ENCODE measurements at places on chromosomes 2 and 18.
A peak's percentile ranks its signal among the peaks of the same experiment; 100 is the strongest.

- no peak for DNase-seq
These were observed 28.5 kb downstream of the HPCAL1 start for GRCh38 chr2:10331027-10331701.

GRCh38 chr18:36974686-36975085, 145.8 kb downstream of the KIAA1328 start:
- no peak for DNase-seq

DNA sequence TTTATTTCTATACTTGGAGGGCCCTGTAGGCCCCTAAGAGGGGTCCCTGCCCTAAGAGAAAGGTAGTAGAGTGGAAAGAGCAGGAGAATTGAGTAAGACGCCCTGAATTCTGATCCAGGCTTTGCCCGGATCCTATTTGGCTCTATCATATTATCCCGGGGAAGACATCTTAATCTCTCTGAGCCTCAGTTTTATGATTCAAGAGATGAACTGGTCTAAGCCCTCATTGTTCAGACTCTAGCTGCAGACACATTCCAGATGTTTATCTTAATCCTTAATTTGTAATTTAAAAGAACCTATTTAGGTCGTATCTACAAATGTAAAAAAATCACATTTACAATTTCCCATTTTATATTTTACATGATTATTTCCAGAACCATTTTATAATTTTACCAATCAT, 220.1 kb downstream of the AGPS start:
- no peak for DNase-seq

GRCh38 chr2:55014962-55015939, 35.0 kb downstream of the RTN4 start:
- DNase-seq, result peak; percentile 54

GRCh38 chr18:79476918-79477571, 81.3 kb downstream of the NFATC1 start:
- DNase-seq, result no peak

GRCh38 chr2:66634784-66635183, 199.9 kb downstream of the MEIS1 start:
- DNase-seq, result no peak

DNA sequence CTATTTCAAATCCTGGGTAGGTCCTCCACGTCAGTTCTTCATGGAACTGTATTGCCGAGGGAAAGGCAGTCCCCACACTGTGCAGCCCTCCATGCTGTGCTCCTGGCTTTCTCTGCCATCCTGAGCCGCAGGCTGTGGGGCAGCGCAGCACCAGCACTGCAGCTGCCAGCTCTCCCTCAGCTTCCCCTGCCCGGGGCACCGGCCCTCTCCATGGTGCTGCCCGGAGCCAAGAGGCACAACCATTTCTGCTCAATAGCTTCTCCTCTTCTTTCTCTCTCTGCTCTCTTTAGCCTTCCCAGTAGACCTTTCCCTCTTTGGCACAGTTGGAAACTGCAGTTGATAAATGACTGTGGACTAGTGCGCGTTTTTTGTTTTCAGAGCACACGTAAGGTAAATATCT, 12.1 kb downstream of the ANKRD23 start:
- no peak for DNase-seq

DNA sequence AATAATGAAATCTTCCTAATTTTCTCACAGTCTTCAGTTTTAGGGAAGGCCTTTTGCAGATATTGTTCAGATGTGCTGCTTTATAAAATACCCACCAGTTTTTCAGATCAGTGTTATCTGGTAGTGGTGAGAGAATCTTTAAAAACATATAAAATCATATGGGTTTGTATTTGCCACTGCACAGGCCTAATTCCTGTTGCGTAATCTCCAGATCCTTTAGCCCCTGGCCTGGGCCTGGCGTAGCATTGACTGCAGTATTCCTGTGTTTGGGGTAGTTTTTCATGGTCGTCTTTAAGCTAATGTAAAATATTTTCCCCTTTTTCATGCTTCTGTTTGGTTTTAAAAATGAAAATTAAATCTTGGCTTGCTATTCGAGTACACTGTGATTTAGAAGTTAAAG, 43.2 kb downstream of the TSHZ1 start:
- DNase-seq, result no peak

DNA sequence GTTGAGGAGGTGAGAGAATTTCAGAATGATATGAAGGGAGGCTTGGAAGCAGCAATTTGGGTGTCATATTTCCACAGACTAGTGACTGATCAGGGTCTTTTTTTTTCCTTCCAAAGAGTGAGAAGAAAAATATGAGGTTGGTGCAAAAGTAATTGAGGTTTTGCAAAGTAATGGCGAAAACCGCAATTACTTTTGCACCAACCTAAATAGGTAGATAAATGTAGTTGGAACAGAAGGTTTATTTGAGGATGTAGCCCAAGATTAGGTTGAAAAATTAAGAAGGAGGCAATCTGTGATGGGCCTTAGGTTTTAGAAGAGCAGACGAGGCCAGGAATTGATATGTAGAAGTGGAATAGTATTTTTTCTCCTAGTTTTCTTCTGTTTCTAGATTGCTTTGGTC, 7.8 kb upstream of the LTBP1 start:
- DNase-seq, result no peak

- peak; percentile 69 for DNase-seq
These were observed 257.2 kb downstream of the SRBD1 start for GRCh38 chr2:45353879-45354278.

- no peak for DNase-seq
These were observed 4.2 kb downstream of the ERMN start for GRCh38 chr2:157321466-157321865.

- no peak for DNase-seq
These were observed 88.0 kb downstream of the ATP8B1 start for GRCh38 chr18:57715073-57715472.

GRCh38 chr2:207408086-207408794, 121.5 kb upstream of the CREB1 start:
- DNase-seq, result no peak

DNA sequence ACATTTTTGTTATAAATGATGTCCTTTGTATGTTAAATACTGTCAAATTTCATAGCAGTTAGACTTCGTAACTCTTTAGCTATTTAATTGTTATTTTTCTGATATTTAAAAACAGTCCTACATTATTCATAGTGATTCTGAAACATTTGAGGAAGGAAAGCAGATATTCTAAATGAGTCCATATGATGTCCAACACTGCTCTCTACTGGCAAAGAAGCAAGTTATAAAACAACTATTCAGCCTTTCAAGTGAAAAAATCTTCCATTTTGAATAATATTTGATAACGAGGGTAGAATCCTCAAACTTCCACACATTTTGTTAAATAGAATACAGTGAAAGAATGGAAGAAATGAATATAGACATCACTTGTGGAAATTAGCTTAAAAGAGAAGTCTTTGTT, 220.8 kb downstream of the GULP1 start:
- DNase-seq, result peak; percentile 12

DNA sequence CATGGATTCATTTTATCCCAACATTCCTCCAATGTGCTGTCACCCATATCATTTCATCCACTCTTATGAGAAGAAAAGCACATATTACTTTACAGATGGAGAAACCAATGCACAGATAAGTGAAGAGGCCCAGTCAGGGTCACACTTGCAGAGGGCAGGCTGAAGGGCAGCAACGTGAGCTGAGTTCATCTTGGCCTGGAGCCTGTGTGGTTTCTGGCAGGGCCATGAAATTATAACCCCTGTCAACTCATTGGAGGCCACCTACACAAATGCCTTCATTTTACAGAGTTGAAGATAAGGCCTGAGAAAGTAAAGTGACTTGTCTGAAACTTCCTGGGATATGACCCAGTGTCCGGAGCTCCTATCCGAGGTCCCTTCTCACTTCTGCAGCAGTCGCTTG, 88.4 kb upstream of the NRP2 start:
- DNase-seq, result no peak

DNA sequence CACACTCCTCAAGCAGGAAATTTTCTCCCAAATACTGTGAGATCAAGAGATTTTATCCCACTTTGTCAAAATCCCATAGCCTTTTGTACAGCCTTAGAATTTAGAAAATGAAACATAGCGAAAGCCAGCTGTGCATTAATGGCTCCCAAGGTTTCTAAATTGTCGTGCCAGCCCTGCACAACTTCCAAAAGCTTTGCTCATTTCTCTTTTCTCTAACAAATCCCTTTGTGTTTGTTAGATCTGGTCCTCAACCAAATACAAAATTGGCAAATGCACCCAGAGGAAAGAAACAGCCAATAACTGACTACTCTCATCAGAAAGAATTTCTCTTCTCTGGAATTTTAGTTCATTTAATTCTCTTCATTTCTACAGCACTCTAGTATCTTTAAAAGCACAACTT, 361.1 kb downstream of the INSIG2 start:
- DNase-seq, result no peak

GRCh38 chr2:240452462-240453256, 17.2 kb downstream of the GPC1 start:
- peak; percentile 71 for DNase-seq

GRCh38 chr2:225411452-225411851, 11.9 kb downstream of the NYAP2 start:
- no peak for DNase-seq

DNA sequence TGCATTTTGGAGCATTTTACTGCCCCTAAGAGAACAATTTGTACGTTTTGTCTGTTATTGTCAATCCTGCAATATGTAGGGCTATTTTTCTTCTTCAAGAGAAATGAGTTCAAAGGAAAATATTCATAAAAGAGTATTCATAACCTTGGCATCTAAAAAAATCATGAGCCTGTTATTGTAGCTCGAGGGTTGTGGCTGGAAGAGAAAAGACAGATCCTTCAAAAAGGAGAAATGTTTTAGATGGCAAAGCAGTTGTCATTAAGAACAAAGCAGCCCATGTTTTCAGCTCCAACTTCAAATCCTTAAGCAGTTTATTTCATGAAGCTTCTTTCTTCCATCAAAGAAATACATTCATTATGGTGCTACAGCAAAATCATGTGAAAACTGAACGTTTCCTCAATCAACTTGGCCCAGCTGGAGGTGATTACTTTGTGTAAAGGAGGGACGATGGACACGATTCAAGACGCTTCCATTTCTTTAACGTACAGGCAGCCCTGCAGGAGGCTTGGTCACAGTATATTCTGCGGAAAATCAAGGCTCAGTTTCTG, 31.4 kb downstream of the QPCT start:
- DNase-seq, result no peak

DNA sequence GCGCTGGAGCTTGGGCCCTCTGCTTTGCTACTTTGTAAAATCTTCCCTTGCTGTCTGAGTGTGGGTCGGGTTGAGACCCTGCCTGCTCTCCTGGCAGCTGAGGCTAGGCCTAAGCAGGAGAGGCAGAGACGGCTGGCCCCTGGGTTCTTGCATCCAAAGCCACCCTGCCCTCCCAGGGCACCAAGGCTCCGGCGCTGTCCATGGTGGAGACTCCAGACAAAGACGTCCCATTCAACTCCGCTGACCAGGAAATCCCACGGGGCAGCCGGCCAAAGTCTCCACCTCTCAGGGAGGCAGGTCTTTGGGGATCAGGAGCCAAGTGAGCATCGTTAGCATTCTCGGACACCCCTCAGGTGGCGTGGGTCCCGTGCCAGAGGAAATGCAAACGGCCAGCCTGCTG, 2.6 kb upstream of the PRLH start:
- no peak for DNase-seq

DNA sequence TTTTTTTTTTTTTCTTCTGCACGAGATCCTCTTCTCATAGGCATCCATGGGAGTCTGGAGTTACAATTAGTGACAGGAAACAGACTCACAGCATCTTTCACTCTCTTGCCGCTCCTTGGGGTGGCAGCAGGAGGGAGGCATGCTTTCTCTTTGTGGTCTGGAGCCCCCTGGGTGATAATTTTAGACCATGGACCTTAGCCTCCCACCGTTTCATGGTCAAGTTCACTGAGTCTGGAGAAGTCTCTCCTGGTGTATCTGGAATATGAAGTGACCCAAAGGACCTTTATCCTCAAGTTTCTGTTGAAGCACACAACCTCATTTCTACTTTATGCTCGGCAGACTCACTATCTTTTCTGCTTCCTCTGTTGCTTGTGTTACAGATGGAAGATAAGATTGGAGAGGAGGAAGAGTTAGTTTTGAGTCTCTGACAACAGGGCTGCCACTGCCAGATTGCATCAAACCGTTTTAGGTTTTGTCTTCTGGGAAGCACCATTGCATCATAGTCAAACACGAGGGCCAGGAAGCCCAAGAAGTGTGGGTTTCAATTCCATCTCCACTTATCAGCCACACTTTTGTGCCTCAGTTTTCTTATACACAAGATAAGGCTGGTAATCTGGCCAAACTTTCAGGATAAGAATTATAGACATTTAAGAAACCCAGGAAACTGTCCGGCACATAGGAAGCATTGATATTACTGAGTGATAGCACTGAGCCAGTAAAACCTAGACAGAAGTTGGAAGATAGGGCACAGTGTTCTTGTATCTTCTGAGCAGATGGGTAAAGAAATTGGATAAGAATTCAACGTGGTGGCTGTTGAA, 62.3 kb downstream of the ADCYAP1 start:
- DNase-seq, result no peak

DNA sequence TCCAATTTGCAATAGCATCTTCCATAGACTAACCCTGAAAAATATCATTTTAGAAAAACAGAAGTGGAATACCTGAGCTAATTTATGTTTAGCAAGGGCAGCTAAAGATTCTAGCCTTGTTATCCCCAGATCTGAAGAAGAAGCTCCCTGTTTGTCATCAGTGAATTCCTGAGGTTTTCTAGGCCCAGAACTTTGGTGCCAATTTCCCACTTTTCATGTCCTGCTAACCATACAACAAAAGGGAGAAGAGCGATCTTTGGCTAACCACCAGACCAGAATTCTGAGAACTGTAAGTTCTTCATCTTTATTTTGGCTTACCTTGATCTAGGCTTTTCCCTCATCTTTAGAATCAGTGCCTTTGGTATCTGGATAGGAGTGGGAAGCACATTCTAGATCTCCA, 51.3 kb upstream of the RASGRP3 start:
- no peak for DNase-seq

Data from HTR-8/SVneo (cell line).